T-helper 17 cell (primary cell): ENCODE measurements at places on chromosomes 3 and 15. TPM values are rescaled to one million over a fixed set of nuclear protein-coding genes. Genes with fewer than 3 reads are reported as not detected.
A peak's percentile ranks its signal among the peaks of the same experiment; 100 is the strongest.

DNA sequence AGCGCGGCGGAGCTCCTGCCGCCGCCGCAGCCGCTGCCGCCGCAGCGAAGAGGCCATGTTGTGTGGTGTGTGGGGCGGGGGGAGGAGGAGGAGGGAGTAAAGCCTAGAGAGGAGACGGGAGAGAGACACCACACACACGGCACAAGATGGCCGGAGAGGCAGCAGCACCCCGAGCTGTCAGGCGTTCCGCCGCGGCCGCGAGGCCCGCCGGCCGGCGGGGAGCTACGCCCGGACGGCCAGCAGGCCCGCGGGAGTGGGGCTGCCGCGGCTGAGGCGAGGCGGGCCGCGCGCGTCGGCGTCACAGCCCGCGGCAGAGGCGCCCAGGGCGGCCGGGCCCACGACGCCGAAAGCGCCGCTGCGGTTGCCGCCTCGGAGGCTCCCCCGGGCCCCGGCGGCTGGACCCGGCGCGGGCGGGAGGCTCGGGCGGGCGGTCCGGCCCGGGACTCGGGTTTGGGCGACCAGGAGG, 17.4 kb upstream of the CHD2 start:
- no peaks in the 10 kb centered on the region for H3K27me3 ChIP-seq
- DNase-seq: no peak
- peaks cover 9% of the 10 kb centered on the region for H3K36me3 ChIP-seq
- peak overlapping the region; percentile 94 for H3K4me3 ChIP-seq
- H3K4me1 ChIP-seq: peaks cover 38% of the 10 kb centered on the region

DNA sequence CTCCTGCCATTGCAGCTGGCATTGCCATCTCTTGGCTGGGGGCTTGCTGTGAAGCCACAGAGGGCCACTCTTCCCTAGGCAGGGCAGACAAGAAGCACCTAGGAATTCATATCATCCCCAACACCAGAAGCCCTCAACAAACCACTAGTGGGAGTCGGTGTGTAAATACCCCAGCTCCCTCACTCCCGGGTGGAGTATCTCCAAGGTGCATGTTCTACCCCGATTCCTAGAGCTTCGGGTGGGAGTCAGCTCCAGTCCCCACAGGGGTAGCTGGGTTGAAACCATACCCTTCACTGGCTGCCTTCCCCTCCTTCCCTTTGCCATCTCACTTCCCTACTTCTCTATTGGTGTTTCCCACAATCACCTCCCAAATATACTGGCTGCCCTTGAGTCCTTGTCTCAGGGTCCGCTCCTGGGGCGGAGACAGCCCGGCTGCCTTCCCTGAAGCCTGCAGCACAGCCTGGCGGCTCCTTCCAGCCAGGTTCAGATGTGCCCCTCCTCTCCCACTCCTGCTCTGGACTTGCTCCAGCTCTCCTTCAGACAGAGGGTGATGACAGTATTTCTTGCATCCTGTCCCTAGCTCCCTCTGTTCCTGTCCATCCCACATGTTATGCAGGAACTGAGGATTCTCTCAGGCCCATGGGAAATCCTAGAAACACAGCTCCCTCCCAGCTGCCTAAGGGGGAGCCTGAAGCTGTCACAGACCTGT, 33.3 kb downstream of the FAM3D start:
- no peak overlapping the region for H3K4me3 ChIP-seq
- H3K27ac ChIP-seq: no peak overlapping the region
- peaks cover 7% of the 10 kb centered on the region for H3K4me1 ChIP-seq
- peaks cover 2% of the 10 kb centered on the region for H3K36me3 ChIP-seq
- H3K27me3 ChIP-seq: peaks cover 51% of the 10 kb centered on the region
- DNase-seq: no peak

DNA sequence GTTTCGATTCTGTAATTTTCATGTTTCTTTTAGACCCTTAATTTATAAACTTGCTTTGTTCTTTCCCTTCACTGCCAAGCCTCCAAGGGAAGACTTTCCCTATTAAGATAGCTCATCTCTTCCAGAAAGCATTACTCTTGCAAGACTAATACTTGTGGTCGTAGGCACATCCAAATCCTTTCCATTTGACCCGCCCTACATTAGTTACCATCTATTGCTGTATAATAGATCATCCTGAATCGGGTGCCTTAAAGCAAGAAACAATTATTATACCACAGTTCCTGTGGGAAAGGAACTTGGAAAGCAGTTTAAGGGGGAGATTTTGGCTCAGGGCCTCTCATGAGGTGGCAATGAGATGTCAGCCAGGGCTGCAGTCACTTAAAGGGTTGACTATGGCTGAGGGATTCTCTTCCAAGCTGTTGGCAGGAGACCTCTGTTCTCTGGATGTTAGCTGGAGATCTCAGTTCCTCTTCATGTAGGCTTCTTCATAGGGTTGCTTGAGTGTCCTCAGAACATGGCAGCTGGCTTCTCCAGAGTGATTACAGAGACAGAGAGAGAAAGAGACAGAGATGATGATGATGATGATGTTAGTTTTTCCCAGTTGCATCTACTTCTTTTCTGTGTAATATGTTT, 570.4 kb upstream of the TGFBR2 start:
- H3K27ac ChIP-seq: no peak overlapping the region
- no peak for DNase-seq
- no peak overlapping the region for H3K4me3 ChIP-seq
- peaks cover 3% of the 10 kb centered on the region for H3K4me1 ChIP-seq

LRRC2 gene
- 0.42 TPM for total RNA-seq

PLOD2 gene
- total RNA-seq: 1.9 TPM
